GM19239 (cell line): ENCODE measurements at places on chromosomes 7 and 10.

DNA sequence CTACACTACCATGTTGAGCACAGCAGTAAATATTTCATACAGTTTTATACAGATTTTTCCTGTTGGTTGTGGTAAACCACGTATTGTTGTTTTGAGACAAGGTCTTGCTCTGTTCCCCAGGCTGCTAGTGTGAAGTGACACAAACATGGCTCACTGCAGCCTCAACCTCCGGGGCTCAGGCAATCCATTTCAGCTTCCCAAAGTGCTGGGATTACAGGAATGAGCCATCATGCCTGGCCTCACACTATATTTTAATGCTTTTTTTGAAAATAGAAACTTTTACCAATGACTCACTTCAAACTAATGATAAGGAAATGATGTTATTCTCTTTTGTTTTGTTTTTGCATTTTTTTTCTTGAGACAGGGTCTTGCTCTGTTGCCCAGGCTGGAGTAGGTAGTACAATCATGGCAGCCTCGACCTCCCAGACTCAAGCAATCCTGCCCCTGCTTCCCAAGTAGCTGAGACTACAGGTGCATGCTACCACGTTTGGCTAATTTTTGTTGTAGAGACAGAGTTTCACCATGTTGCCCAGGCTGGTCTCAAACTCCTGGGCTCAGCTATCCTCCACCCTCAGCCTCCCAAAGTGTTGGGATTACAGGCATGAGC is 210.6 kb downstream of the TPST1 start:
- no peak for DNase-seq

DNA sequence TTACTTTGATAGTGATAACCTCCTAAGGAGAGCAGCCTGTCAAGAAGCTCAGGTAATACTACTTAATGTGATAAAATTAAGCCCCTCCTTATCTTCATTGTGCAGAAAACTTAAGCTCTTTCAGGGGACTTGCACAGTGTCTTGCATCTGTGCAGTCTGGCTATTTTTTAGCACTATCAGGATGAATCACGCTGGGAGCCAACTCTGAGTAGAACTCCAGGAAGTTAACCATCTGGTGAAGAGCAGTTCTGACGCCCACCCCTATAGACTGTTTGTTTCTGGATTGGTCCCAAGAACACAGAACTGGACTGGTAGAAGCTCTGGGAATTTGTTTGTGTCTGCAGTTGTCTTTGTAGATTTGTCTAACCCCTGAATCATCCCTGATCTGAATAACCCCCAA is 41.9 kb downstream of the AGK start:
- DNase-seq, result no peak

- DNase-seq, result no peak
These were observed 270.5 kb upstream of the MKLN1 start for GRCh38 chr7:131057015-131057793.

DNA sequence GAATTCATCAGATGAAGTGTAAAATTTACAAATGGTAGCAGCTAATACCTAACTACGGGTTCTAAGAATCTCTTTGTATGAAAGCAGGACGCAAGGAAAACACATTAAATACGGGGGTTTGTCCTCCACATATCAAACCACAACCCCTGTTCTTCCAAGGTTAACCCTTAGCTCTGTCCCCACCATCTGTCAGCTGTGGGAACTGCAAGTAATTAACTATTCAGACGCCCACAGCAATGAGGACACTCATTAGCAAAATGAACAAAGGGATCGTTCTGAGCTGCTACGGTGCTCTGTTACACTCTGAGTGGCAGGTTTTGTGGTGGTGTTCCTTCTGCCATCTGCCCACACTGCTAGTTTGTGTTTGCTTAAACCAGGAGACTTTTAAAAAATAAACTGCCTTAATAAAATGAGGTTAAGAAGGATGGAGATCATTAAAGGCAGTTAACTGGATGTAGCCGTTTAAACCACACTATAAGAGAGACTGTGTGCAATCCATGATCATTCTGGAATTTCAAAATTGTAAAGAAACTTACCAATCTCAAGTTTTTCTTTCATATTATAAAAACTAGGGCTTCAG is 51.4 kb downstream of the C10orf67 start:
- peak; percentile 10 for DNase-seq

GRCh38 chr10:78109210-78109609 is 75.5 kb downstream of the RPS24 start:
- DNase-seq, result no peak

GRCh38 chr10:92052088-92052487 is 128.5 kb downstream of the BTAF1 start:
- no peak for DNase-seq

GRCh38 chr10:35874311-35875015 is 232.4 kb upstream of the FZD8 start:
- DNase-seq, result no peak

GRCh38 chr7:41222746-41223145 is 480.1 kb downstream of the INHBA start:
- DNase-seq, result no peak
